ENCODE measurements at places on chromosomes 7 and 10. TPM values are rescaled to one million over a fixed set of nuclear protein-coding genes. Genes with fewer than 3 reads are reported as not detected.

CFAP46 gene
- 0.53 TPM for total RNA-seq

GPR37 gene
- total RNA-seq = not detected

IDI2 gene
- not detected for total RNA-seq

MEOX2 gene
- not detected for total RNA-seq

DNA sequence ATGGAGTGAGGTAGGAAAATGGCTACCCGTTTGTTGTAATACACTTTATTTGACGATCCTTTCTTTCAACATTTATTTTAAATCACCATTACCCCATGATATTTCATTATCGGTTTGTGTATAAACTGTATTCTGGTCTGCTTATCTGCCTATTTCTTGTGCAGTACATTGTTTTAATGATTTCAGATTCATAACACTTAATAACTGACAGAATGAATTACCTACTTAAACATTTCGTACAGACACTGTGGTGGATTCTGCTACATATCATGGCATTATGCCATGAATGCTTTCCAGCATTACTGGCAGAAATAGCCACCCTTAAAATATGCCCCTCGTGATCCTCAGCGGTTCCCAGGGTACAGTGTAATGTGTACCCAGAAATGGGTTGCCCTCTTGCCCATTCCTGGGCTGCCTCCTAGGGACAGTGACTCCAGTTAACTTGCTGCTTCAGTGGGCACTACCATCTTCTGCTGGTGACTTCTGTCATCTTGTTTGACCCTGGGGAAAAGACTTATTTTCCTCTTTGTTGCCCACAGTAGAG lies 74.5 kb downstream of the C1GALT1 start:
- DNase-seq = no peak

All from activated T-cell treated with anti-CD3 and anti-CD28 coated beads, Interleukin-2, amount 50 U/mL, for 4 hours (primary cell).